Endodermal cell (in vitro differentiated cells): ENCODE measurements at places on chromosomes 11 and 22. TPM values are rescaled to one million over a fixed set of nuclear protein-coding genes. Genes with fewer than 3 reads are reported as not detected.

ZNF215 gene
- total RNA-seq = 7.7 and 9.9 TPM in 2 replicates

GRCh38 chr11:64489831-64490441 is 101.1 kb upstream of the SLC22A12 start:
- H3K27ac ChIP-seq = no peak overlapping the region
- H3K4me1 ChIP-seq = no peaks in the 10 kb centered on the region
- H3K27me3 ChIP-seq = peaks cover 43% of the 10 kb centered on the region
- DNase-seq = peak; percentile 88

DNA sequence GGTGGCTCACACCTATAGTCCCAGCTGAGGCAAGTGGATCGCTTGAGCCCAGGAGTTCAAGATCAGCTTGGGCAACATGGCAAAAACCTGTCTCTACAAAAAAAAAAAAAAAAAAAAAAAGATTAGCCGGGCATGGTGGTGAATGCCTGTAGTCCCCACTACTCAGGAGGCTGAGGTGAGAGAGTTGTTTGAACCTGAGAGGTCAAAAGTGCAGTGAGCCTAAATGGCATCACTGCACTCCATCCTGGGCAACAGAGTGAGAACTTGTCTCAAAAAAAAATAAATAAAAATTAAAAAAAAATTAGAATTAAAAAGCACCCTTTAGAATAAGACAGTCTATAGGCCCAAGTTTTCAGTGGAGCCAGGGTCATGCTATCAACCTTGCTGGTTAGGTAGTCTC is 95.5 kb downstream of the PDHX start:
- H3K36me3 ChIP-seq = no peaks in the 10 kb centered on the region
- H3K4me3 ChIP-seq = no peak overlapping the region
- no peak for DNase-seq
- no peak overlapping the region for H3K27ac ChIP-seq

DNA sequence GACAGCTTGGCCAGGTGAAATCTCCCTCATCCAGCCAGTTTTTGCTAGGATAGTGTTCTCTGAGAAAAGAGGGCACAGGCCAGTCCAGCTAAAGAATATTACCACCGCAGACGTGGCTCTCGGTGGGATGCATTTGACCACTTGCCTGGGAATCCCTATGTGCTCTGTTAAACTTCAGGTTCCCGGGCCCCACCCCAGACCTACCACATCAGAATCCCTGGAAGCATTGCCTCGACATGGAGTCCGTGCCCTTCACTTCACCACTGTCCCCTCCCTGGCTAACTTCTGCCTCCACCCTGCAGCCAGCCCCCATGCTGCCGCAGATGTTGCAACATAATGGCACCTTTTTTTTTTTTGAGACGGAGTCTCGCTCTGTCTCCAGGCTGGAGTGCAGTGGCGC is 56.9 kb upstream of the EMID1 start:
- H3K4me1 ChIP-seq = peaks cover 7% of the 10 kb centered on the region
- H3K27me3 ChIP-seq = no peaks in the 10 kb centered on the region

DNA sequence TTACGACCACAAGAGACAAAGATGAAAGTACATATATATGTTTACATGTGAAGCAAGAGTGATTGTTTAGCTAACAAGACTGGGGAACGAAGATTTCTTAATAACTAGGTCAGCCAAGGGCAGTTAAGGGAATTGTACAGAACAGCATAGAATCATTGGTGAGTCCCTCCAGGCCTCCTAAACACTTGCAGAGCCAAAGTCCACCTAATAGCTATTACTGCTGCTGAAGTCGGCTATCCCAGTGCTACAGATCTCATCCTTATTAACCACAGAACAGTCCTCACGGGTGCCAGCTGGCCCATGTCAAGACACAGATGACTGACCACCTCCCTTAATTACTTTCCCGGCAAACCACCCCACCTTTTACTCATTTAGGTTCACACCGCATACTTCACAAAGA is 68.5 kb upstream of the OPCML start:
- DNase-seq = no peak
- H3K4me1 ChIP-seq = no peaks in the 10 kb centered on the region
- H3K27ac ChIP-seq = no peak overlapping the region
- no peaks in the 10 kb centered on the region for H3K27me3 ChIP-seq

P2RY2 gene
- total RNA-seq = 0.54 to 0.60 TPM (median 0.59 TPM) in 3 replicates

DNA sequence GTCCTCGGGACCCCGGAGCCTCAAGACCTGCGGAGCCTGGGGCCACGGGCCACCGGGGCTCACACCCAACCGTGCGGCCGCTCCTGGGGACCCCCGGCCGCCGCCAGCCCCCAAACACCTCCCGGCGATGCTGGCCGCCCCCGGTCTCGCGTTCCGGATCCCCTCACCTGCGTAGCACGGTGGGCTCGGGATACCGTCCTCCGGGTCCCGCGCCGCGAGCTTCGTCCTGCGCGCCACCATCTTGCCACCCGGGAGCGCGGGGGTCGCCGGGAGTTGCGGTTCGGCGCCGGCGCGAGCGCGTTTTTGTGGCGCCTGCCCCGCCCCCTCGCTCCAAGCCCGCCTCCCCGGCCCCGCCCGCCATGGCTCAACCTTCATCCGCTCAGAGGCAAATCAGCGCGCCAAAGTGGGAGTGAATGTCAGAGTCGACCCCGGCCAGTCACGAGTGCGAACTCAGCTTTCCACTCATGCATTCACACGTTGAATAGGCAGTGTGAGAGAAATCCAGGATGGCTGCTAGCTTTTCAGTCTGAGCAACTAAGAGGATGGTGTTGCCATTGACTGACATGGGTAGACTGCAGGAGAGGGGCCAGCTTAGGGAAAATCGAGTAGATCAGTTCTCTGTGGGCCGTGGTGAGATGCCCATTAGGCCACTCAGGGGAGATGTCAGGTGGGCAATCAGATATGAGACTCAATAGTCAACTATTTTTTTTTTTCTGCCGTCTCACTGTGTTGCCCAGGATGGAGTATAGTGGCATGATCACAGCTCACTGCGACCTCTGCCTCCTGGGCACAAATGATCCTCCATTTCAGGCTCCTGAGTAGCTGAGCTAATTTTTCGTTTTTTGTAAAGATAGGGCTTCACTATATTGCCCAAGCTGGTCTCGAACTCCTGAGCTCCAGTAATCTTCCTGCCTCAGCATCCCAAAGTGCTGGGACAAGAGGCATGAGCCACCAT is 28.3 kb downstream of the SERHL2 start:
- H3K4me1 ChIP-seq = no peaks in the 10 kb centered on the region
- H3K4me3 ChIP-seq = peak overlapping the region; percentile 78
- peak; percentile 91 for DNase-seq
- H3K27ac ChIP-seq = no peak overlapping the region
- H3K36me3 ChIP-seq = peaks cover 62% of the 10 kb centered on the region

DNA sequence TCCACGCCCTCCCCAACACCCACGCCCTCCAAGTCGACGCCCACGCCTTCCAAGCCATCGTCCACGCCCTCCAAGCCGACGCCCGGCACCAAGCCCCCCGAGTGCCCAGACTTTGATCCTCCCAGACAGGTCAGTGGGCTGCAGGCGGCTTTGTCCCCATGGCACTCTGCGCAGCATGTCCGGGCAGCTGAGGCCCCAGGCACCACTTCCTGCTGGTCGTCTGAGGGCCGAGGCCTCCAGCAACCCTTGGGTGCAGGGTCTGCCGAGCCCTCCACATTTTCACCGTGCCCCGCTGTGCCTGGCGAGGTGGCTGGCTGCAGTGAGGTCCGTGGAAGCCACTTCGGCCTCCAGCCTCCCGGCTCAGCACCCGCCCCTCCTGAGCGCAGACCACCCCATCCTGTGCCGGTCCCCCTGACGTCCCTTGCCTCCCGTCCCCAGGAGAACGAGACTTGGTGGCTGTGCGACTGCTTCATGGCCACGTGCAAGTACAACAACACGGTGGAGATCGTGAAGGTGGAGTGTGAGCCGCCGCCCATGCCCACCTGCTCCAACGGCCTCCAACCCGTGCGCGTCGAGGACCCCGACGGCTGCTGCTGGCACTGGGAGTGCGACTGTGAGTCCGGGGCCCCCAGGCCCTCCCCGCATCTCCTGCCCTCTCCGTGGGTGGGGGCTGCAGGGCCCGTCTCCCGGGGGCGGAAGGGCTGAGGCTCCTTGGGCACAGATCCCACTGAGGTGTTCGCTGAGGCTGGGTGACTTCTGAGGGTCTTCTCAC is 26.8 kb downstream of the MUC2 start:
- no peak for DNase-seq
- H3K27me3 ChIP-seq = no peaks in the 10 kb centered on the region
- H3K27ac ChIP-seq = no peak overlapping the region
- H3K4me3 ChIP-seq = no peak overlapping the region
- H3K4me1 ChIP-seq = no peaks in the 10 kb centered on the region

CRYBB1 gene
- total RNA-seq = 0.33 to 0.38 TPM in 2 of 3 replicates, not detected in the other

GRCh38 chr11:11543656-11544055 is 78.1 kb downstream of the GALNT18 start:
- peaks cover 3% of the 10 kb centered on the region for H3K4me1 ChIP-seq
- H3K27ac ChIP-seq = no peak overlapping the region
- H3K27me3 ChIP-seq = no peaks in the 10 kb centered on the region
- no peaks in the 10 kb centered on the region for H3K36me3 ChIP-seq

DNA sequence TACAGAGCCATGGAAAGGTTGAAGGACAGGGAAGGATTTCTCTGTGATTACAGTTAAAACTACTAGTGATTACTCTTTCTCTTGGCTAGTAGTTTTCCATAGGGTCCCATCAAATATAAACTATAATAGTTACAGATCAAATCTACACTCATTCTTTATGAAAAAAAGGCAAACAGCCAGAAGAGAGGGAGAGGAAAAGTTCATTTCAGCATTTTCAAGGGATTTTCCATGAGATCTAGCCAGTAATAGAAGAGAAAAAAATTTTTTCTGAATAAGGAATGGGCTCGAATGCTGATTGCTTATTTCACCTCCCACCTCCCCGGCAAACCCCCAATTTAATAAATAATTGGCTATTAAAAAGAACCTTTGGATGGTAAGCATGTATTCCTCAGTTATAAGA is 74.8 kb upstream of the BLID start:
- H3K4me1 ChIP-seq = no peaks in the 10 kb centered on the region
- H3K36me3 ChIP-seq = no peaks in the 10 kb centered on the region
- no peak overlapping the region for H3K27ac ChIP-seq
- DNase-seq = no peak

GRCh38 chr22:30275625-30276024 is 9.0 kb upstream of the OSM start:
- no peak overlapping the region for H3K27ac ChIP-seq
- H3K27me3 ChIP-seq = no peaks in the 10 kb centered on the region
- DNase-seq = no peak
- H3K36me3 ChIP-seq = no peaks in the 10 kb centered on the region

- H3K27ac ChIP-seq = peak within 1 kb of the TSS; percentile 69
- peaks cover 20% of the 10 kb centered on the region for H3K4me1 ChIP-seq
- peaks cover 4% of the 10 kb centered on the region for H3K36me3 ChIP-seq
- H3K27me3 ChIP-seq = peaks cover 4% of the 10 kb centered on the region
- peak; percentile 90 for DNase-seq
Observed at GRCh38 chr11:117876341-117877119, at the start of gene FXYD6. FXYD6 (minus strand) TSS chr11:117876658; CDS start chr11:117842776, 33,882 bp downstream.

GRCh38 chr11:34890812-34891211 is 25.4 kb downstream of the APIP start:
- no peak for DNase-seq
- H3K27ac ChIP-seq = no peak overlapping the region
- H3K36me3 ChIP-seq = peaks cover 36% of the 10 kb centered on the region
- H3K4me3 ChIP-seq = no peak overlapping the region
- H3K4me1 ChIP-seq = no peaks in the 10 kb centered on the region

GRCh38 chr11:120022617-120023016 is 115.3 kb downstream of the TRIM29 start:
- no peak for DNase-seq
- no peak overlapping the region for H3K4me3 ChIP-seq
- no peaks in the 10 kb centered on the region for H3K36me3 ChIP-seq
- H3K27ac ChIP-seq = no peak overlapping the region
- H3K27me3 ChIP-seq = no peaks in the 10 kb centered on the region
- peaks cover 13% of the 10 kb centered on the region for H3K4me1 ChIP-seq

SAA2 gene
- total RNA-seq = 1.4 TPM in 2 of 3 replicates, not detected in the other
